ENCODE measurements at places on chromosomes 11 and 22.

DNA sequence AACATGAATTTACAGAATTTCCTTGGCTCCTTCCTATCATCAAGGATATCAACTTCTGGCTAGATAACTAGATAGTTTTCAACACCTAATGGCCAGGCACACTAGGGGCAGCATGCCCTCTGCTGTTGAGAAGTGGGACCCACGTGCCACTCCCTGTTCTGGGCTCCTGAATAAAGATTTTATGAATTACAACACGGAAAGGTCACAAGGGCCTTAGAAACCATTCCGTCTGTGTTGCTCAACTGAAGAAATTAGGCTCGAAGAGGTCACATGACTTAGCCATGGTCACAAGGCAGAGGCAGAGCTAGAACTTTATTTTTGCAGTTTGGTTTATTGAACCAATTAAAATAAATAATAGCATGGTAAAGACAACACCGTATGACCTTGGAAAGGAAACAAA is 36.0 kb downstream of the PRCP start:
- peak; percentile 83 for DNase-seq

DNA sequence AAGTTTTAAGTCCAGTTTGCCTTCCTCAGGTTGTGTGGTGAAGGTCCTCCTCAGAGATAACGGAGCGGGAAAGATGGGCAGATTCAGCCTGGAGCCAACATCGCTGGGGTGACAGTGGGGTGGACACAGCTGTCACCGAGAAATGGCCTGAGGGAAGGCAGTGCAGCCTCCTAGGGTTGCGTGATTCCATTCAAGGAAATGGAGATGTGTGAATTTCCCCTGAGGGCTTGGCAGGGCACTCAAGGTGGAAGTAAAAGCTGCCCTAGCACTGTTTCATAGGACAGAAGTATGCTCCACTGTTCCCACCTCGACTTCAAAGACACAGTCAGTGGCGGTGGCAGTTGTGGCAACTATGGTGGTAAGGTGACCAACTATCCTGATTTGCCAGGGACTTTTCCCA is 15.4 kb upstream of the CAT start:
- DNase-seq: no peak

GRCh38 chr11:92501066-92501739 is 276.6 kb downstream of the FAT3 start:
- no peak for DNase-seq

GRCh38 chr11:17931595-17931994 is 81.3 kb downstream of the SERGEF start:
- DNase-seq: no peak

DNA sequence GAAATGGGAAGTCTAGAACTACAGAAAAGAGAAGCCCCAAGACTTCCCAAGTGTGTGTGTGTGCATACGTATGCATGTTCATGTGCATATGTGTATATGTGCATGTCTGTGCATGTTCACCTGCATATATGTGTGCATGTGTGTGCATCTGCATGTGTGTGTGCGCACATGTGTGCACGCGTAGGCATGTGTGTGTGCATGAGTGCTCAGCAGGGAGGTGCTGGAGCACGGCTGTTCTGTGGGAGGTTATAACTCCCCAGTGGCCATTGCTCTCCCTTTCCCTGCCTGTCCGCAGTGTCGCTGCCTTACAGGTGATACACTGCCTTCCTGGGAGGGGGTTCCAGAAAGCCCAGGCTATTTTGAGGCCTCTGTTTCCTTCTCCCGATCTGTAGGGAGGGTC is 29.8 kb downstream of the B3GAT1 start:
- DNase-seq: no peak

DNA sequence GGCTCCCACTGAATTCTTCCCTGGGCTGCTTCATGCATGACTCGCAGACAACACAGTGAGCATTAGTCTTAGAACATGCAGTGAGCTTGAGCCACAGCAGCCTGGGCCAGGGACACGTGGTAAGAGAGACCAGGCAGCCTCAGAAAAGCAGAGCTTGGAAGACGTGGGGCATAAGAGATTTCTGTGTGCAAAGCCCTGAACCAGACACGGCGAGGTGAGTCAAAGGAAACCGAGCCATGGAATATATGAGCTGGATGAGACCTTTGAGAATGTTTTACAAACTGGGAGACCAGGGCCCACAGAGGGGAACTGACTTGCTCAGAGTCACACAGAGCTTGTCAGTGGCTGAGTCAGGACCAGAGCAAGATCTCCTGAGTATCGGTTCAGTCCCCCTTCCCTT is 8.5 kb upstream of the FXYD6 start:
- peak; percentile 34 for DNase-seq

DNA sequence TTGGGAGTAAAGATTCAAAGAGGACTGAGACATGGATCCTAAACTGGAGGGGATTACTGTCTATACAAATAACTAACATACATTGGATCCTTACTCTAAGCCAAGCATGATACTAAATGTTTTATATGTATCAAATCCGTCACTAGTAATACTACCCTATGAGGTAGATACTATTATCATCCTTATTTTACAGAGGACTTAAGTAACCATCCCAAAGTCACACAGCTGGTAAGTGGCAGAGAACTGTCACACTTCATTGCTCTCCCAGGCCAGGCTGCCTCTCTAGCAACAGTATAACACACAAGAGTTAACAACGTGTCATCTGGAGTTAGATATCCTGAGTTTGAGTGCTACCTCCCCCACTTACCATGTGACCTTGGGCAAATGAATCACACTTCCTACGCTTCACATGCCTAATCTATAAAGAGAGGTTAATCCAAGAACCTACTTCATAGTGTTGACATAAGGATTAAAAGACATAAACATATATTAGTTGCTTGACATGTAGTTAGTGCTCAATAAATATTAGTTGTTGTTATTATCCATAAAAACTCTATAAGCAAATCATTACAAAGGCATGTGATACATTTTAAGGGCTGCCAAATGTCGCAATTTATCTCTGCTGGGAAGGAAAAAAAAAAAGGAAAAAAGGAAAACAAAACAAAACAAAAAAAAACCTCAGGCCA is 33.8 kb upstream of the SPON1 start:
- peak; percentile 77 for DNase-seq

- peak; percentile 73 for DNase-seq
Observed at GRCh38 chr11:94741022-94741679, 27.0 kb upstream of the AMOTL1 start.

GRCh38 chr11:27443746-27444507 is 28.7 kb downstream of the LGR4 start:
- no peak for DNase-seq

DNA sequence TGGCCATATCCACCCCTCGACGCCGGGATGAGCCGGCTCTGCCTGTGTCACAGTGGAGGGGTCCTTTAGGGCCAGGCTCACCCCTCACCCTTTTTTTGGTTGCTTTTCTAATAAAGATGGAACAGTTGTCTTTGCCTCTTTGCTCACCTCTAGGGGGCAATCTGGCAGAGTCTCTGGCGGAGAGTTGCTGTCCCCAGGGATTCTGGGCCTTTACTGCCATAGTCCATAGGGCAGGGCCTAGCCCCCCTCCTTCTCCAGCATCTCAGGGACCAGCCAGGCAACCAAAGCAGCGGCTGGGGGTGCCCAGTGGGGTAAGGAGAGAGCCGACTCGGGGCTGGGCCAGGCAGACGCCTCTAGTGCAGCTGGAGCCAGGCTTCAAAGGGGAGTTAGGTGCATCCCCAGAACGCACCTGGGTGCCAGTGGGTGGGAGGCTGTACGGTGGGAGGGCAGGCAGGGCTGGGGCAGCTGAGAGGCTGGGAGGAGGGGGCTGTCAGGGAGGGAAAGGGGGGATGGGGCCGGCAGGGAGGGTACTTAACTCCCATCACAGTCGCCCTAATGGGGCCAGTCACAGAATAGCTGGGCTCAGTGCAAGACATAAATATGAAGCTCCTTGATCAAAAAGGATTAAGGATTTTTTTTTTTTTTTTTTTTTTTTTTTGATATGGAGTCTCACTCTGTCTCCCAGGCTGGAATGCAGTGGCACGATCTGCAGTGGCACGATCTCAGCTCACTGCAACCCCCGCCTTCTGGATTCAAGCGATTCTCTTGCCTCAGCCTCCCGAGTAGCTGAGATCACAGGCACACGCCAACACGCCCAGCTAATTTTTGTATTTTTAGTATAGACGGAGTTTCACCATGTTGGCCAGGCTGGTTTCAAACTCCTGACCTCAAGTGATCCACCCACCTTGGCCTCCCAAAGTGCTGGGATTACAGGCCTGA is 2.5 kb upstream of the SUSD2 start:
- no peak for DNase-seq

GRCh38 chr22:40128989-40129388 is 48.7 kb upstream of the TNRC6B start:
- DNase-seq: no peak

DNA sequence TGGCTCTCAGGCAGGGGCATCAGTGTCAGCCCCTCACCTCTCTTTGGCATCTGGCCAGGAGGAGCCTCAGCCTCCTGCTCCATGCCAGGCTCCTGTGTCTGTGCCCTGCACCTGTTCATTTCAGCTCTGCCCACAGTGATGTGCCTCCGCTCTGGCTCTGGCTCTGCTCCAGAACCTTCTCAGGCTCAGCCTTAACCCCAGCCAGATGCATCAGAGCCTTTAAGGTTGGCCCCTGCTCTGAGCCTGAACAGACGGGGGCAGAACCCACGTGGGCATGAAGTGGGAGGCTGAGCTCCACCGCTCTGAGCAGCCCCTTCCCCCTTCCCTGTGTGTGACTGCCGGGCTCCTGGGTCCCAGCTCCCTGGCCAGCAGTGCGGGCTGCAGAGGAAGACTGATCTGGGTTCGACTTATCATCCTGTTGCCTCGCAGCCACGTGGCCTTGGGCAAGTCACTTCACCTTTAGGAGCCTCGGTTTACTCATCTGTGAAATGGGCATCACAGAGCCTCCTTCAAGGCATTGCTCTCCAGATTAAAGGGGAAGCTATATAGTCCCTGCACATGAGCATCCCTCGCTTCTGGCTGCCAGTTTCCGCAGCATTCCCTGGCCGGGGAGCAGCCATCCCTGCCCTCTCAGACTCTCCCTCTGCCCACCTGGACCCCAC is 44.7 kb upstream of the RTL6 start:
- DNase-seq: no peak

DNA sequence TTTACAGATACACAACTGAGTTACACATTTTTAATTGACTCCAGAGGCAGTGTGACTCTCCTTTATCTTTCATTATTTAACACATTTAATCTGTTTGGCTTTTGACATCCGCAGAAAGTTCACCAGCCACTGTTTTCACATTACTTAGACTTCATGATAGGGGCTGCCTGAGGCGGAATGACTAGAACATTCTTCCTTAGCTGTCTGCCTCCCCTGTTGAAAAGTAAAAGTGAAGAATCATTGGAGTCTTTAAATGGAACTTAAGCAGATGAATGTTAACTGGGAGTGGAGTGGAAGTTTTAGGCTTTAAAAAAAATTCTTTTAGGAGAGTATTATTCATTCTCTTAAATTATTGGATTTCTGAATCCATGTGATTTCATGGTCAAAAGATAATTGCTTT is 229.2 kb upstream of the MTNR1B start:
- DNase-seq: no peak

DNA sequence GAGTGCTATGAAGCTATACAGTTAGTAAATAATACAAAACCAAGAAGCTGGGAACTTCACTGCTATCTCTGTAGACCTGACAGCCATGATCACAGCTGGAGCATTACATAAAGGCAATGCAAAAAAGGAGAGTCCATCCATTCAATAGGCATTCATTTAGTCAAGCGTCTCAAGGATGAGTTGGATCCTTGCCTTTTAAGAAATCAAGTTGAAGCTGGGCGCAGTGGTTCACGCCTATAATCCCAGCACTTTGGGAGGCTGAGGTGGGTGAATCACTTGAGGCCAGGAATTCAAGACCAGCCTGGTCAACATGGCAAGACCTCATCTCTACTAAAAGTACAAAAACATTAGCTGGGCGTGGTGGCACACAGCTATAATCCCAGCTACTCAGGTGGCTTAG is 48.1 kb upstream of the ALKBH3 start:
- DNase-seq: no peak

DNA sequence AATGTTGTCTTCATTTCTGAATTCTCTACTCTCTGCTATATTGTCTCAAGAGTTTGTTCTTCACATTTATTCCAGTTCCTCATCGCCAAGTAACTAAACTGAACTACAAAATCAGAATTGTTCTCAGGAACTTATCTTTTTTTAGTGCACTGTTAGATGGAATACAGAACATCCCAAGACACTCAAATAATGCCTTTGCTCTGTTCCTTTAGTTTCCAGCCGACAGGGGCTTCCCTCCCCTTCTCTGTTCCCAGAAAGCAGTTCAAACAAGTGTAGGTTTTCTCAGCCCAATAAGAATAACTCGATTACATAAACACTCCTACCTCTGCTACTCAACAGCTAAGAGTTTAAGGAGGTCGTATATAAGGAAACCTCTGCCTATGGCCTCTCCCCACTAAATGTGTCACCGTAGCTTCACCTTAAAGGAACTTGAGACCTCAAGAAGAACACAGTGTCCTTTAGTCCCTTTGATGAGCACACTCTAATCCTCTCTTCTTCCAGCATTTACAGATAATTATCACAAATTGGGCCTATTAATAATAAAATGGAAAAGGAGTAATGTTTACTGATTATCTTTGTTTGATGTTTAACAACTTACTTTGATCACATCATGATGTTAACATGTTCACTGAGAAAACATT is 6.9 kb downstream of the POU2AF3 start:
- DNase-seq: no peak

- no peak for DNase-seq
Observed at GRCh38 chr11:129333873-129334272, 41.8 kb upstream of the BARX2 start.

GRCh38 chr22:25902402-25902801 is 160.4 kb downstream of the MYO18B start:
- no peak for DNase-seq

- peak; percentile 90 for DNase-seq
Observed at GRCh38 chr11:86515297-86516094, 140.8 kb downstream of the CCDC81 start.

DNA sequence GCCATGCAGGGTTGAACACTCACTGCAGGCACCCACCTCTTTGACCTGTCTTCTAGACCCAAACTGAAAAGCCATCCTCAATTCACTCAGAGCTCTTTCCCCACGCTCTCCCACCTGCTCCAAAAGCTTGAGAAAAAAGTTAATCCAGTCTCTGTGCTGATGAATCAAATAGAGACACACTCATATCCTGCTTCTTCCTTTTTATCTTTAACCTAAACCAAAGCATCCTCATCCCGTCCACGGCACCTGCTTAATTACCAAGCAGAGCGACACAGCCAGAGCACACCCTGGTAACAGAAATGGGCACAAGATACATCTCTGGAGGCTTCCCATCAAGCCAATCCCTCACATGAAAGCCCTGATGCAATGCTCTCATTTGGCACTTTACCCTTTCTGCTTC is 102.6 kb downstream of the PLEKHA7 start:
- DNase-seq: no peak

GRCh38 chr11:115194802-115195110 is 309.5 kb downstream of the CADM1 start:
- peak; percentile 11 for DNase-seq
